ENCODE measurements at places on chromosomes 11 and 22.
A peak's percentile ranks its signal among the peaks of the same experiment; 100 is the strongest.

- DNase-seq = no peak
Observed at GRCh38 chr11:13223112-13223511, 54.5 kb upstream of the BMAL1 start.

DNA sequence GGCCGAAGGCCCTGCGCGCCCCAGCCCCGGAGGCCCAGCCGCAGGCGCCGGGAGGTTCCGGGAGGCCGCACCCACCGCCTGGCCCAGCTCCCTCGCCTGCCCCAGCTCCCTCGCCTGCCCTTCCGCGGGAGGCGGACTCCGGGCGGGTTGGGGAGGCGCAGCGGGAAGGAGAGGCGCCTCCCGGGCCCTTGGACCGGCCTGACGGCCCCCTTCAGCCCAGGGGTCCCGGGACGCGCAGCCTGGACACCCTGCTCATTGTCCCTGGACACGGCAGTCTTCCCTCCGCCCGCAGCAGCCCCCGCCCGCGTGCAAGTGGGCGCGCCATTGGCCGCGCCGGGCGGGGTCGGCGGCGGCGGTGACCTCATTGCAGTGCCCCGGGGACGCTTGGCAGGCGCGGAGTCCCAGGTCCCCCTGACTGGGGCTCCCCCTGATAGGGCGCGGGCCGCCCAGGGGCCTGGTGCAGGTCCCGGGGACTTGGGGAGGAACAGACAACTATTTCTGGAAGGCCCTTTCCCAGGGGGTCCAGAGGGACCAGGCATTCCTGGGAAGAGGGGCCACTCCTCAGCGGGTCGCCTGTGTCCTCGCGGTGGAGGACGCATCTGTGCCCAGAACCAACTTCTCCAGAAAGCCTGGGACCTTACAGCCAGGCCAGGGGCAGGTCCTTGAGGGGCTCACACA, 501 bp downstream of the CD151 start:
- DNase-seq = peak; percentile 89

DNA sequence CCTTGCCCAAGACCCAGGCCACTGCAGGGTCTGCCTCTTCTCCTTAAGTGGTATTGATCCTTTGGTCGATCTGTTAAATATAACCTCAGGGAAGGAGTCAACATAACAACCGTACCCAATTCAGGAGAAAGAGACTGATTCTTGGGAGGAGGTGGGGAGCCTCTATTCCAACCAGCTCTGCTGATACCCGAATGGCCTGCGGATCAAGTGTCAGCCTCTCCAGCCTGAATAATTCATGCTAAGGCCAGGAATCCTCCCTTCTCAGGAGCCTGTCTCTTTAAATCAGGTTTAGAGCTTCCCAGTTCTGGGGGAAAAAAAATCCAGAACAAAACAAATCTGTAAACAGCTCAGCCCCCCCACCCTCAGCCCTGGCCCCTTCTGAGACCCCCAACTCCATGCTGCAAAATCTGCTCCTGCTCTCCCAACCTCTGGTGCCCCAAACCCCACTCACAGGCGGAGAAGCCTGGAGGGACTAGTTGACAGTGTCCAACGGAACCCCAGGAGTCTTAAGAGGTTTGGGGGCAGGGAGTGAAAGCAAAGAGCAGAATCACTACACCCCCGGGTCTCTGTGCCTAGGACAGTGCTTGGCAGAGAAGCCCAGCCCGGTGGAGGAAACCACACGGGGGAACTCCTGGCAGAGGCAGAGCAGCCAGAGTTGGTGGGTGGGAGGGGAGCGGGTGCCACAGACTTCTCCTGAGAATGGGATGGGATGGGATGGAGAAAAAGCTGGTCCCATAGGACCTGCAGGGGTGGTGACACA, 863 bp upstream of the TPBGL start:
- DNase-seq = no peak

- no peak for DNase-seq
Observed at GRCh38 chr11:11230087-11230486, 123.0 kb downstream of the CSNK2A3 start.

GRCh38 chr22:49648053-49648452, 179.6 kb downstream of the BRD1 start:
- DNase-seq = no peak

DNA sequence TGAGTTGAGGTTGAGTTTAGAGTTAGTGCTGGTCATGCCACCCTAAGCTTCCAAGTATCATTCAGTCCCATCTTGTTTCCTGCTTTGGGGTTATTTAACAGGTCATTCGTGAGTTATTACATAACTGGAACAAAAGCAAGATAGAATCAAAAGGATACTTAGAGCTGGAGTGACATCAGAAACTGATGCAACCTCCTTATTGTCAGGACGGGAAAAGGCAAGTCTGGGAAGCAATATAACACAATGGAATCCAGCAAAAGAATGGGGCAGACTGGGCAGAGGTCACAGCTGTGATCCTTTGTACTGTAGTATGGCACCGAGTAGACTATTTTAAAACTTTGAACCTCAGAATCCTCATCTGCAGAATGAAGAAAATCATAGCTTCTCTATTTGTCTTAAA, 4.4 kb upstream of the PRSS23 start:
- no peak for DNase-seq

DNA sequence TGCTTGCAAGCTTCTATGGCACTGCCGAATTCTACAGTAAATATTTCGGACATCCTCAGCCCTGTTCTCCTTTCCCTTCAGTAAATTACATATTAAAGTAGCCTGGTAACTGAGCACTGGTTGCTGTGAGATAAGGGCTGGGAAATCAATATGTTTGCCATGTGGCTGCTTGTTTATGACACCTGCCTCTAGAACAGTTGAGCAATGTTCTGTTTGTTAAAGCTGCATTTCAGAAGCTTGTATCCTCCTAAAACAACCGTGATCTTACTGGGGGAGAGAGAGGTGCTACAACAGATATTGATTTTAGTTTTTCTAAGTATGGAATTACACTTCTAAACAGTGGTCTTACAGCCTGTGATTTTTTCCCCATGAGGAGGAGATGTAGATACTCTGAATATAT, 39.4 kb downstream of the ZBTB16 start:
- DNase-seq = no peak

- DNase-seq = no peak
Observed at GRCh38 chr11:114044042-114044871, 15.3 kb upstream of the ZBTB16 start.

DNA sequence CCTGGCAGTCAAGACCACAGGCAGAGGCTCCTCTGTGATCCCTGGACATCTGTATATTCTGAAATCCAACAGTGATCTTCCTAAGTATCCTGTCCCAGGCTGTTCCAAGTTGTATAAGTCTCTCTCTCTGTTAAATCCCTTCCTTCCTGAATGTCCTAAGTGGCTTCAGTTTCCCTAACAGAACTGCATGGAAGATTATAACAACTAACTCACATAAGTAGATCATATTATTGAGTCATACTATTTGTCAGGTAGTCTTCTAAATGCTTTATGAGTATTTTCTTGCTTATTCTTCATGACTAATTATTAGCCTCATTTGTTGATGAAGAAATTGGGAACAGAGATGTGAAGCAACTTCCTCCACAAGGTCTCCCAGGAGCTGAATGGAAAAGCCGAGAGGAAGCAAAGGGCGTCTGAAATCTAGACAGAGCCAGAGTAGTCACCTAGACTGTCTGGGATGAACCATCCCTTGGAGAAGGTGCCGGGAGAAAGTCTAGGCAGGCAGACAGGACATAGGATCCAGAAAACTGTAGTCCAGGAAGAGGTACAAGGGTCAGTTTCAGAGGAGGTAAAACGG, 93.2 kb upstream of the FAT3 start:
- DNase-seq = no peak

GRCh38 chr11:86790195-86790725, 10.1 kb upstream of the PRSS23 start:
- no peak for DNase-seq

GRCh38 chr11:104858882-104859775, 39.1 kb downstream of the CASP12 start:
- no peak for DNase-seq

GRCh38 chr22:17477391-17477833, 85.9 kb upstream of the SLC25A18 start:
- peak; percentile 6 for DNase-seq

All from erythroblast (primary cell).